ENCODE measurements at places on chromosomes 6 and 20. TPM values are rescaled to one million over a fixed set of nuclear protein-coding genes. Genes with fewer than 3 reads are reported as not detected.

Gene CNKSR3
- total RNA-seq = 5.7 TPM

Gene MED23
- total RNA-seq = 23.6 TPM

Gene ADAM33
- 4.0 TPM for total RNA-seq

Gene SYCP2
- total RNA-seq = 2.1 TPM

Gene WFDC8
- not detected for total RNA-seq

Gene SLC12A5
- total RNA-seq = 0.35 TPM

Gene CLVS2
- 0.66 TPM for total RNA-seq

Gene SMLR1
- not detected for total RNA-seq

Gene GGTLC1
- total RNA-seq = not detected

Gene LY6G6C
- not detected for total RNA-seq

Gene RNF182
- total RNA-seq = 9.8 TPM

- DNase-seq = peak; percentile 43
Measured at GRCh38 chr6:33323623-33323948, 6.0 kb upstream of the ZBTB22 start.

DNA sequence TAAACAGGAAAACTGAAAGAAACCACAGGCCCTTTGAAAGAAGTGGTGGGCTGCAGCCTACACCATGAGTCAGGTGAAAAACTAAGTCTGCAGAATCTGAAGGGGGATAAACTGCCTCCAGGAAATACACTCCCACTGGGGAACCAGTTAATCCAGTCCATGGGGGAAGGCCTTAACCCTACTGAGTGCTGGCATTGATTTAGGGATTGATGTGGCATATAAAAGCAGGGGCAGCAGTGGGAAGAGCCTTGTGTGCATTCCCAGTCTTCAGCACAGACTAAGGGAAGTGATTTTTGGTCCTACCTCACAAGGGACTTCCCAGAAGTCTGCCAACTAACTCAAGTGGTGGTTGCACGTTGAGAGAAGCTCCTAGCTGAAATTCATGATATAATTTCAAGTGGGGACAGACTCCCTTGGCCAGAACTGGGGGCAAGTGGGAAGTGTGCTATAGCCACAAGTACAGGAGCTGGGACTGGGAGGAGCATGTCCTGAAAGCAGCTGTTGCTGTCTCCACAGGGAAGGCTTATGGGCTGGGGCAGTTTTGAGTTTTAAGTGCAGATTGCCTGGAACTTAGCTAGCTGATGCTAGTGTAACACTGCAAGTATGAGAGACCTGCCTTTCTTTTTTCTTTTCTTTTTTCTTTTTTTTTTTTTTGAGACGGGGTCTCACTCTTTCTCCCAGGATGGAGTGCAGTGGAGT, 31.2 kb downstream of the CITED2 start:
- DNase-seq = no peak

- no peak for DNase-seq
Measured at GRCh38 chr6:136749359-136749997, 42.8 kb downstream of the MAP3K5 start.

GRCh38 chr6:378958-379409, 12.6 kb upstream of the IRF4 start:
- DNase-seq = no peak

DNA sequence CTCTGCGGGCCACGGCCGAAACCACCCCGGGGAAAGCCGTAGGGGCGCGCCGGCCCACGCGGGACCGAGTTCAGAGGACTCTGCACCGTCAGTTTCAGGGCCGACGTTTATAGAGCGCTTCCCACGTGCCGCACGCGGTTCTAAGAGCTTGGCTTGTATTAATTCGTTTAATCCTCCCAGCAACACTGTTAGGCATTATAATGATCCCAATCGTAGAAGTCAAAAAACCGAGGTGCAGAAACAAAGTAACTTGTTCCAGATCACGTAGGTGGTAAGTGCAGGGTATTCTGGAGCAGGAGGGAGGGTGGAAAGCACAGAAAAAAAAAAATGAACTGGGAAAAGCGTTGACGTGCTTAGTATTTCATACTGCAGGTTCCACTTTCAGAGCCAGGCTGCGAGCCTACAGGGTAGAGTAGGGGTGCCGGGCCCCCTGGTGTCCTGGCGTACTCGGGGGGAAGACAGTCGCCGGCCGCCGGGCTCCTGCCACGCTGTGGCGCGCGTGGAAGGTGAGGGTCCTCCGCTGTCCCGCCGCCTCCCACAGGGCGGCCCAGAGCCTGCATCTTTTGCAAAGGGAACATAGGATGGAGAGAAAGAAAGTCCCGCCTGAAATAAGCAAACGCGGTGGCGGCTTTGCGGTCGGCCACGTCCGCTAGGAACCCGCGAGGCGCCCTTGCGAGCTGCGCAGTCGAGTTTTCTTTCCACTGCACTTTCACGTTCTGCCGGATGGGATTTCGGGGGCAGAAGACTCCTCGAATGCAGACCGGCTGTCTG, 10.2 kb upstream of the FOXF2 start:
- no peak for DNase-seq

- DNase-seq = no peak
Measured at GRCh38 chr6:127403636-127404035, 55.6 kb downstream of the KIAA0408 start.

- peak; percentile 64 for DNase-seq
Measured at GRCh38 chr6:15266423-15266996, 20.6 kb downstream of the JARID2 start.

- DNase-seq = peak; percentile 80
Measured at GRCh38 chr6:27502508-27503435, 29.9 kb upstream of the ZNF184 start.

DNA sequence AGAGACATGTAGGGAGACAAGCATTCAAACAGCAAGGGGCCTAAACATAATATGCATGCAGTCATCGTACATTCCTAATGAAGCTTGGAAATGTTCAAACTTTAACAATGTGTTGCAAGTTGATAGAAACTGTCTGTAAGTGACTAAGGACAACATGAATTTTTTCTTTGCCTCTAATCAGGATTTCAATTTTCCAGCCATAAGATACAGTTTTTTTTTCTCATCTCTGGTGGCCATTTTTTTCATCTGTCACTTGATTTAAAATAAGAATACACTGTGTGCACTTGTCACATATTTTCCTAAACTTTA, 22.2 kb upstream of the MTRF1L start:
- DNase-seq = no peak

GRCh38 chr6:56742122-56742791, 99.6 kb upstream of the DST start:
- DNase-seq = no peak

- no peak for DNase-seq
Measured at GRCh38 chr6:22367346-22367745, 70.5 kb upstream of the PRL start.

DNA sequence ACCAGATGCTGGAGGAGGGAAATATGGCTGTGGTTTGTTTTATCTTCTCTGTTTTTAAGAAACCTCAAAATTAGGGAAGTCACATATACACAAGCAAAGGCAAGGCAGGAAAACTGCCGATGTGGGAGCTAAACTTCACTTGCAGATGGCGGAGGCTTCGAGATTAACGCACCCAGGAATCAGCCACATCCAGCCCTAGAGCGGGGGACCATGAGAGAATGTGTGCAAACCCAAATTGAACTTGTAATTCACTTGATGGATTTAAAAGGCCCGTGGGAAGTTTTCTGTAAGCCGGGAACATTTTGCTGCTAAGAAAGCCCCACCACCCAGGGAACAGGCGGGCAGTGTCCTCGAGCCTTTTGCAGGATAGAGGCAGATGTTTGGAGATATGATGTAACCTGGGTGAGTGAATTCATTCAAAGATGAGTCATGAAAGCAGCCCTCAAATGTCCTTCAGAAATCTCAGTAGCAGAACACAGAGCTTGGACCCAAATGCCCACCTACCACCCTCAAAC, 39.9 kb downstream of the PREX1 start:
- DNase-seq = no peak

DNA sequence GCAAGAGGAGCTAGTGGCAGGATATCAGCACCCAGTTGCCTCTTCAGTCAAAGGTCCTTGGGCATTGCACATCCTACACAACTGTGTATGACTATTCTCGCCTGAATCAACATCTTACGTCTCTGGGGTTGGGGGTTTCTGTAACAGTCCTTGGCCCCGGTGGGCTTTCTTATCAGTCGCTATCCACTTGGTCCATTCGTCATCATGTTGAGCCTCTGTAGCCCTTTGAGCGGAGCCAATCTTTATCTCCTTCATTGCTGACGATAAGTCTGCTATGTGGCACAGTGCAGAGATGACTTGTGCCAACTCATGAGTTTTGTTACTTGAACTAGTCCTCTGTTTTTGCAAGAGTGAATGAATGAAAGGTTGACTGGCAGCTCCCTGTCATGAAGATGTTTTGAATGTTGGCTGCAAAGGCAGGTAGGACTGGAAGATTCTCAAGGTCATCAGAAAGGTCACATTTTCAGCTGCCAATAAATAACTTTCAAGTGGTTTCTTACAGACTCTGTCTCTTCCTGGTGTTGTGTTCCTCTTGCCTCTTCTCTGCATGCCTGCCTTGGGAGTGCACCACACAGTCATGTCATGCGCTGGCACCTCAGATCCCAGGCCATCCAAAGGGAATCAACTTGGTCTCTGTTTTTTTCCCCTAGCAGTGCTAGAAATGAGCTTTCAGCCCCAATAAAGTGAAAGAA, 238.9 kb downstream of the SLC24A3 start:
- no peak for DNase-seq

- DNase-seq = peak; percentile 33
Measured at GRCh38 chr6:55175078-55176049, 1.0 kb downstream of the HCRTR2 start.

DNA sequence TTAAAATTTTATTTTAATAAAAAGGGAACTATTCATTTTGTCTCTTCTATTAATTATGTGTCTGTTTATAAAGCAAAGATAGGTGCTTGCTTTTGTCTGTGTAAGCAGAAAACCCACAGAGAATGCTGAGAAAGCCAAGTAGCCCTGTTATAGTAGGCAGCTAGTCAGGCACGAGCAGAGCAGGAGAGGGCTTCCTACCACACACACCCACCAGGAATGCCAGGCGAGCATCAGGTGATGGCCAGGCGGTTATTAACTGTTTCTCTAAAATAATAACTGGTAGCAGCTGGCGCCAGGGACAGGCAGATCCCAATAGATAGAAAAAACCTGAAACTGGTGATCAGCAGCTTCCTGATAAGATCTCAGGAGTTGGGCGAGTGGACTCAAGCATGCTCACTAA, 15.7 kb downstream of the C6orf15 start:
- no peak for DNase-seq

GRCh38 chr20:49272654-49273053, 5.2 kb downstream of the ZNFX1 start:
- no peak for DNase-seq

DNA sequence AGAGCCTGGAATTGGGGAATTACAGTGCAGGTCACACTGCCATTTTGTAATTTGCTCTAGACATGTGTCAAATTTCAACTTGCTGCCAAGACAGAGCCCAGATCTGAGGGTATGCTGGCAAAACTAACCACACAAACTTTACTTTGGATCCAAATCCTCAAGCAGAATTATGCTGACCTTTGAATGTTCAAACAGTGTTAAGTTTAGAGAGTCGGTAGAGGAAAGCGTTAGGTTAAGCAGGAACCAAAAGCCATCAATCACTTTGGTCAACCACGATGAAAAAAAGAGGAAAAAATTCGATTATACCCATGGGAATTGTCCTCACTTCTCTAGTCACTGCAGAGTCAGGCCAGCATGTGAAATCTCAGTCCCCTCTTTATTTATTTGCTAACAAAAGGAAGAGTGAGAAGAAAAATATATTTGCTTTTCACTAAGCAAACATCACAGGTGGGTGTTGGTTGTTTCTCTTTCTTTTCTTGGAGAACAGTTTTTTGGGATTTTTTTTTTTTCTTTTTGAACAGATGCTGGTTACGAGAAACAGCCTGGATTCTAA, 105.1 kb upstream of the ADGRF1 start:
- no peak for DNase-seq

DNA sequence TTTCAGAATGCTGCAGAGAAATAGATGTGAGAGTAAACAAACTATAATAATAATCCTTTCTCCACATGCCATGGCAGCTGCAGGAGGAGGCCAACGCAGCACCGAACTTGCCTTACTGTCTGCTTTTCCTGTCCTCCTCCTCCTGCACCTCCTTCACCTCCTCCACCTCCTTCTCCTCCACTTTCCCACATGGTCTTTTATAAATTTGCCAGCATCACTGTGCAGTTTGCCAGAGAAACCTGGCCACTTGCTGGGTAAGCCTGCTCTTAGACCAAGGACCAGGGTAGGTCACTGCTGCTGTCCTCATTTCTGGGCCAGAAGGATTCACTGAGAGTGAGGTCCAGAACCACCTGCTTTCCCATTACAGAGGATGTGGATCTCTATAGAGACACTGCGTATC, 8.7 kb downstream of the SGK1 start:
- no peak for DNase-seq

DNA sequence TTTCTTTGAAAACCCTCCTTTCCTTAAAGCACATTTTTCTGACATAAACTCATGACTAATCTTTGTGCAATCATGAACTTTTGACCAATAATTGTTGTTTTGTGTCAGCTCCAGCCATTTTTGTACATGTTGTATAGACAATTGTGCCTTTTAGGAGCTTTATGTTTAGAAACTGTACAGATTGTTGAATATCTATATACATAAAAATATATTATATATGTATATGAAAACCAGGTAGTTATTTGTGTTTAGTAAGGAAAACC, 125.7 kb upstream of the EDN1 start:
- DNase-seq = no peak

GRCh38 chr20:46545077-46545826, 5.2 kb downstream of the OCSTAMP start:
- DNase-seq = no peak

DNA sequence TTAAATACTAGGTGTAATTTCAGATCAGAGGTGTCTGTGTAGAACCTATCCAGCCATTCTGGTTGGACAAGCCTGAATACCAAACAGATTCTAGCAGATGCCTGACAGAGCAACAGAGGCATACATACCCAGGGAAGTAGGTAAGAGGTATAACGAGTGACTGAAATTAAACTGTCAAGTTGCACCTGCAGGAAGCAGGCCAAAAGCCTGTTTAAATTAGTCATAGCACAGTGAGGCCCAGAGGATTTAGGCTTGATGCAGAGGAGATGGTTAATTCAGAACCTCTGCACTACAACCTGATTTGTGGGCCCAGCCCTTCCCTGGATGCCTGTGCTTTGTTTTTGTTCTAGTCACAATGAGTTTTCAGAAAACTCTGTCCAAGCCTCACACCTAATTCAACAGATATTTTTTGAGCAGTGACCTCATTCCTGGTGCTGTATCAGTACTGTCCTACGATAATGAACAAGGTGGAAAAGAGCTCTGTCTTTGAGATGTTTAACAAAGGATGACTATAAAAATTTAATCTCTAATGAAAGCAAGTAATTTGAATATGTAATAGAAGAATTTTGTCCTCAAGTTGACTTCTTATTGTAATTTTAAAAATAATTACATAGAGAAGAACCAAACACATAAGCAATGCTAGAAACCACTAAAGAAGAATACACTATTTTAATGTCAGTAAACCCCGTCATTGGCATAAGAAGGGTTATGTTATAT, 31.7 kb downstream of the C6orf58 start:
- DNase-seq = no peak

Measured in GM23338 (cell line).